ENCODE measurements at places on chromosomes 13 and 19.

- DNase-seq = no peak
Observed at GRCh38 chr19:37511821-37512220, 5.1 kb downstream of the ZNF793 start.

DNA sequence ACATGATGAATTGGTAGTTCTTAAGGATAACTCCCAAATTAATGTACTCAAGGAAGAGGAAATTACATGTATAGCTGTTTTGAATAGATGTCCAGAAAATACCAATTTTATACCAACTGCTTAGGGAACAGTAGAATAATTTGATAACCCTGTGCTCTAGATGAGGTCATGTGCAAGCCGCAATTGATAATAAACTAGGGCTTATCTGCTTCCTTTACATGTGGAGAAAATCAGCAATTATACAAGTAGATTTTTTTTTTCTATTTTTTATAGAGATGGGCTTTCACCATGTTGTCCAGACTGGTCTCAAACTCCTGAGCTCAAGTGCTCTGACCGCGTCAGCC is 9.3 kb downstream of the TPT1 start:
- DNase-seq = no peak

GRCh38 chr13:26710166-26710565 is 50.4 kb downstream of the GPR12 start:
- no peak for DNase-seq

- no peak for DNase-seq
Observed at GRCh38 chr13:43388282-43389034, 365.1 kb downstream of the DNAJC15 start.

GRCh38 chr13:64273780-64274179 is 2858.1 kb upstream of the PCDH20 start:
- DNase-seq = no peak

- no peak for DNase-seq
Observed at GRCh38 chr13:77416666-77417212, 89.8 kb upstream of the MYCBP2 start.

GRCh38 chr13:110285991-110286832 is 20.7 kb downstream of the COL4A1 start:
- no peak for DNase-seq

- DNase-seq = no peak
Observed at GRCh38 chr19:44823373-44823698, 14.4 kb downstream of the BCAM start.

- no peak for DNase-seq
Observed at GRCh38 chr19:7682175-7682855, 1.7 kb downstream of the TRAPPC5 start.

- DNase-seq = no peak
Observed at GRCh38 chr13:112056284-112056727, 10.6 kb upstream of the SOX1 start.
